ENCODE measurements at places on chromosomes 2 and 18. TPM values are rescaled to one million over a fixed set of nuclear protein-coding genes. Genes with fewer than 3 reads are reported as not detected.

DNA sequence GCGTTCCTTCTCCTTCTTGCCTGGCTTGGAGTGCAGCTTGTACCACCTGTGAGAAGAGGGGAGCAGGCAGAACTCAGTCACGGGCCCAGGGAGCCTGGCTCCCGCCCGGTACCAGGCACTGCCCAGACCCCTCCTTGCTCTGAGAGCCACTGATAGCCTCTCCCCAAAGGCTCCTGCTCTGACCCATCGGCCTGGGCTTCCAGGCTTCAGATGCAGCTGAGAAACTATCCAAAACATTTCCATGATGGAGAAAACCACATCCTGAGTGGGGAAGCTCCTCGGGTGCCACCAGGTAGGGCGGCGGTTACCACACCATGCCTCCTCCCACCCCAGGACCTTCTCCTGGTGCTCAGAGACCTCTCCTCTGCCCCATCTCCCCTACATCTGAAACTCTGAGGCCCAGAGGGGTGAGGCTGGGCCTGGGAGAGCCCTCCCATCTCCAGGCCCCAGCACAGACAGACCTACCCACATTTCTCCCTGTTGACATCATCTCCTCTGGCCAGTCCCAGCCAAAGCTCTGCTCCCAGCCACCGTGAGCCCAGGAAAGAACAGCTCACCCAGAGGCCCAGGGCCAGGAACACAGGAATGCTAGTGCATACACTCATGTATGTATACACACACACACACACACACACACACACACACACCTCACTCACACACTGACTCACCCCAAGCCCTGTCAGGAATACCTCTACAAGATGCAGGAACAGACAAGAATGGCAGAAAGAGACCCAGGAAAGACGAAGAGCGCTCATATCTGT lies 17.9 kb upstream of the SFXN5 start:
- DNase-seq, result peak; percentile 93

- DNase-seq, result no peak
Measured at GRCh38 chr18:65568866-65569265, 181.9 kb upstream of the CDH7 start.

GRCh38 chr2:191835539-191836350 lies 11.1 kb downstream of the CAVIN2 start:
- DNase-seq, result peak; percentile 10

TCF7L1 gene
- total RNA-seq, result 0.11 TPM

GRCh38 chr2:203077451-203077850 lies 62.8 kb downstream of the NBEAL1 start:
- no peak for DNase-seq

GRCh38 chr2:172953970-172954852 lies 121.4 kb upstream of the MAP3K20 start:
- DNase-seq, result no peak

STK11IP gene
- total RNA-seq, result 16.9 TPM

DNA sequence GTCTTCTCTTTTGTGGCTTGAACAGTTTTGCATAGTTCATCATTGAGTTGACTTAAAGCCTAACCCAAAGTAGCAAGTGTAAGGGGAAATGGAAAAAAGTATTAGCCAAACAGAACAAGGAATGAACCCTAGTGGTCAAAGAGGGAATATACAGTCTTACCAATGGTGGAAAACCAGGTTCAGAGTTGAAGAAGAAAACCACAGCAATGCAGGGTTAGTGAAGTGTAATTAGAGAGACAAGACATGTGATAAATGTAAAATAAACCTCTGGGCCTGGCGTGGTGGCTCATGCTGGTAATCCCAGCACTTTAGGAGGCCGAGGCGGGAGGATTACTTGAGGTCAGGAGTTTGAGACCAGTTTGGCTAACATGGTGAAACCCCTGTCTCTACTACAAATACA lies 2.4 kb downstream of the TTN start:
- DNase-seq, result peak; percentile 13

GPR39 gene
- 8.1 TPM for total RNA-seq

NR4A2 gene
- total RNA-seq, result not detected

ADAM23 gene
- 1.1 TPM for total RNA-seq

ST6GAL2 gene
- 21.9 TPM for total RNA-seq

DNA sequence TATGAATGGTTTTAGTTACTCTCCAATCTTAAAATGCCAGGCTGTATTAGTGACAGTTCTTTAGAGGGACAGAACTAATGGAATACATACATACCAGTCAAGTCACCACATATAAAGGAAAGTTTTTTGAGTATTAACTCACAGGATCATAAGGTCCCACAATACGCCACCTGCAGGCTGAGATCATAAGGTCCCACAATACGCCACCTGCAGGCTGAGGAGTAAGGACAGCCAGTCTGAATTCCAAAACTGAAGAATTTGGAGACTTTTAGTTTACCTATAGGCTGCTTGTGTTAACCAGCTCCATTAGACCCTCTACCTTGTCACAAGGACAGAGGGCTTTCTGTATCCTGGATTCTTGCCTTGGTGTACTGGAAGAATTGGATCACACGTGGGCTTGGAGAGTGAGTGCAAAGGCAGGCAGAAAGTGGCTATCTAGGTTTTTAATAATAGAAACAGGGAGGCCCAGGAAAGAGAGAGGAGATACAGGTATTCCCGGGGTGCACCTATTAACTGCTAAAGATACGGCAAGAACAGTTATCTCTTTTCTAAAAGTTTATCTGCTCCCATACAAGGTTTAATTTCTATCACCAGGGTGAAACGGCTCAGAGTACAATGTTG lies 234.9 kb upstream of the CYRIA start:
- DNase-seq, result no peak

- peak; percentile 23 for DNase-seq
Measured at GRCh38 chr2:42046819-42047487, 868 bp upstream of the PKDCC start.

Measured in Daoy (cell line).